CD4-positive, alpha-beta T cell treated with Interleukin-17A for 1 hour (primary cell): ENCODE measurements at places on chromosomes 12 and 14.

DNA sequence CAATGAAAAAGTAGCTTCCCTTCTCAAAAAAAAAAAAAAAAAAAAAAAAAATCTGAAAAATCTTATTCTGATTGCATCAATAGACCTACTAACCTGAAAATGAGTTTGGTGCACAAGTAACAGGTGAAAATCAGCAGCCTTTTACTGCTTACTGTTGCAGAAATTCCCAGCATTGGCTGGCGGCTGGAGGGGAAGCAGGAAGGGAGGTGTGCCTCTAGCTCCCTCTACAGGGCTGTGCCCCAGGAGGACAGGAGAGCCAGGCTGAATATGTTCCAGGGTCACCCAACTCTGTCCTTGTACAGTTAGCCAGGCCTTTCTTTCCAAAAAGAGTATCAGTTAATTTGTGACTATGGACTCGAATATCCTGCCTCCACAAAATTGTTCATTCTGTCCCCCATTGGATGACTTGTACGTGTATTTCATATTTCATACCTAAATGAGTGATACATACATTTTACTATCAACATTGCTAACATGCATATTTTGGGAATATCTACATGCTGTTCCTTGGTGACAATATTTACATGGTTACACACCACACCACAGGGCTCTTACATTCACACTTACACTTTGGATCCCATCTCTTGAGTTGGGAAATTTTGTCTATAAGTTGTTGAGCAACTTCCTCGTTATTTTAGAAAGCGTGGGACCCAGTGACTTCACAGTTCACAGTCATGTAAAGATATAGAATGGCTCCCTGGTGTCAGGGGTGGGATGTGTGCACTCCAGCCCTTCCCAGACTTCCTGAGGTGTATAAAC is 124.8 kb downstream of the SAMD4A start:
- DNase-seq = peak; percentile 58

GRCh38 chr12:34126805-34127204 is 104.5 kb downstream of the ALG10 start:
- no peak for DNase-seq

DNA sequence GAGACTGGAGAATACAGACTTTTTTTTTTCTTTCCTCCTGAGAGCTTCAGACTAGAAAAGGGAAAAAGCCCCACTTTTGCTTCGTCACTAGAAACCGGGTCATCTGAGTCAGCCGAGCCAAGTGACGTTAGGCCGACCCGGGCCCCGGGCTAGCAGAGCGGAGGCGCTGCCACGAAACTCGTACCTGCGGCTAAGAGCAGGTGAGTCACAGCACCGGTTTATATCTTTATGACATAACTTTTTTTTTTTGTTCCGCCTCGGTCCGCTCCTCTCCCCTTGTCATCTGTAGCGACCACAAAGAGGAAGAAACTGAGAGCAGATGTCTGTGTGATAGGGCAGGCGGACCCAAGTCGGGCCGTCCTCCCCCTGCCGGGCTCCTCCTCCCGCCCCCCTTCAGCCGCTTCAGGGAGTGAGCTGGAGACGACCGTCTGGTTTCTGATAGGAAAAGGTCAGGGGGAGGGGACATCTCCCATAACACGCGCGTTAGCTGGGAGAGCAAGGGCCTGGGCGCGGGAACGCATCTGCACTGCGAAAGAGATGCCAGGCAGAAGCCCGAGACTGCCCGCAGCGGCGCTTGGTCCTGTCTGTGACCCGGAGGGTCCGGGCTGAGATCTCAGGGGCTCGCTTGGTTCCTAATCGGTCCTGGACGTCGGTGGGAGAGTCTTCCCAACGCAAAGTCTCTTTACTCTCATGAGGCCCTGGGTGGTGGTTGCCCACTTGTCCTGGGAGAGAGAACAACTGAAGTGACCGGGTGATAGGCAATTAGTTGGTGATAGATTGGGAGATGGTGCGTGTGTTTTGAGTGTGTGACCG is 586 bp downstream of the TTC6 start:
- DNase-seq = peak; percentile 22

- DNase-seq = no peak
Measured at GRCh38 chr12:3214526-3215365, 137.6 kb downstream of the TSPAN9 start.

DNA sequence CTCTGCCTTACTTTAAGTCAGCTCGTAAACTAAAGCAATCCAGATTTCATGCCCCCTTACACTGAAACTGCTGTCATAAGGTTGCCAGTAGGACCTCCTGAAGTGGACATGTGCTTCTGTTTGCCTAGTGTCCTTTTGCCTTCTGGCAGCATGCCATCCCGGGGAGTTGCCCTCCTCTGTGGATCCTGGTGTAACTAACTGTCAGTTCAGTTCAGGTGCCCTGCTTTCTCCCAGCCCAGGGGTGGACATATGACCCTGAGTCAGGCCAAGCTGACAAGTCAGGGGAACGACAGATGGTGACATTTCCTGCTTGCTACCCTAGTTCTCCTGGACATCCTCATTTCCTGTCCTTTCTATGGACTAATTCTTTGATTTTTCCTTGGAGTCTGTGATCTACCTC is 25.6 kb downstream of the AKAP6 start:
- DNase-seq = no peak

DNA sequence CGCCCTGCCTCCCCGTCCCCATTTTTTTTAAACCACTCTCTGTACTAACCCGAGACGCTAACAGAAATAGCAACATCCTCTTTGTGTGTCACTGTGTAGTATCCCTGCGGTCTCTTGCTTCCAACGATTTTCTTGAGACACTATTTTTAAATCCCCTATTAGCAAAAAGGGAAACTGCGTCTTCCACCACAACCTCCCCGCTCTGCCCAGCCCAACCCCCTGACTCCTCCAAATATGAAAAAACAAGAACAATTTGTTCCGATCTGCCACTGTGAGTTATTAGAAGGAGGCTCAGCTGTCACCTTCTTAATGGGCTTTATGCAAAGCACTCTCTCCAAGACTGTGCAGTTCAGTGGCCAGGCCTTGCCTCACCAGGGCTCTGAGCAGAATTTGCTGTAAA is 76.3 kb downstream of the MAP1LC3B2 start:
- DNase-seq = no peak

- no peak for DNase-seq
Measured at GRCh38 chr12:32457251-32458025, 58.1 kb downstream of the FGD4 start.

- DNase-seq = no peak
Measured at GRCh38 chr14:99316281-99317163, 44.5 kb upstream of the BCL11B start.

GRCh38 chr12:109711596-109712461 is 1.8 kb upstream of the FAM222A start:
- DNase-seq = no peak
